ENCODE measurements at places on chromosomes 12 and 14.

DNA sequence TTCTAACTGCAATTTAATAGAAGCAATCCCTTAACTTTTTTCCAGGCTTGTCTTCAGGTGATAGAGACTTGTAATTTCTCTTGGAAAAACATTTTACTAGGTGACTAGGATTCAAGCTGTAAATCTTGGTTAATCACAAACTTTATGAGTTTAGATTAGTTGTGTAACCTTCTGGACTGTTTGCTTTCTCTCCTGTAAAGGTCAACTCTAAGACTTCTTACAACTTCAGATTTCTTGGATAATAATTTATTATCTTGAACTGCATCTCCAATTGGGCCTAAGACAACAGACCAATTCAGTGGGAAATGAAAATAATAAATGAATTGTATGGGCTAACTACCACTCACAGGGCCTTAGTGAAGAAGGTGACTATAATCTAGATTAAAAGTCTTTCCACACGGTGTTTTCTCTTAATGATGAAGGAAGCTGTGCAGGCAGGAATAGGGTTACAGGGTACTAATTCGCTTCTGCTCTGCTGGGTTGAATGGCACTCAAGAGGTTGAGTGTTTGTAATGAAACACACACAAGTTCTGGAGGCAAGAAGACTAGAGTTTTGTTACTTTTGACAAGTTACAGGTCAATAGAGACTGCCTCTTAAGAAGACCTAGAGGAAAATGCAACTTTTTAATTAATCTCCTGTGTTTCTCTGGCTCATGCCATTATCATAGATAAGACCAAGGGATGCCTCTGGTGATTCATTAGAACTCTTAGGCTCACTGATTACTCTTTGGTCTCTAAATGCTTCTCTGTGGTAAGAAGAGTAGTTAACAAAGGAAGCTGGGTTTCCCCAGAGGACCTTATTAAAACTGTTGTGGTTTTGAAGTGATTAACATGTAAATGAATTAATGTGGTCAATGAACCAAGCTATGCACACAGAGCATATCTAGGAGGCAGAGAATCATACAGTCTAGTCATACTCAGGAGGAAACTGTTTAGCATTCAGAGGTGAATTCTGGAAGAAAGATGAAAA is 30.0 kb upstream of the OR4E1 start:
- H3K4me1 ChIP-seq, result no peaks in the 10 kb centered on the region
- no peak overlapping the region for H3K27ac ChIP-seq
- peaks cover 32% of the 10 kb centered on the region for H3K27me3 ChIP-seq
- no peaks in the 10 kb centered on the region for H3K36me3 ChIP-seq
- no peak overlapping the region for H3K4me3 ChIP-seq
- no peak for DNase-seq

GRCh38 chr12:2893007-2893406 is 2.3 kb downstream of the TULP3 start:
- no peak overlapping the region for H3K4me3 ChIP-seq
- no peaks in the 10 kb centered on the region for H3K27me3 ChIP-seq
- DNase-seq, result no peak
- H3K4me1 ChIP-seq, result peaks cover 22% of the 10 kb centered on the region

GRCh38 chr14:104121142-104121541 is 17.2 kb upstream of the KIF26A start:
- peaks cover 1% of the 10 kb centered on the region for H3K36me3 ChIP-seq
- no peak for DNase-seq
- no peak overlapping the region for H3K4me3 ChIP-seq
- H3K27me3 ChIP-seq, result peaks cover 24% of the 10 kb centered on the region
- no peak overlapping the region for H3K27ac ChIP-seq
- H3K4me1 ChIP-seq, result peaks cover 4% of the 10 kb centered on the region

DNA sequence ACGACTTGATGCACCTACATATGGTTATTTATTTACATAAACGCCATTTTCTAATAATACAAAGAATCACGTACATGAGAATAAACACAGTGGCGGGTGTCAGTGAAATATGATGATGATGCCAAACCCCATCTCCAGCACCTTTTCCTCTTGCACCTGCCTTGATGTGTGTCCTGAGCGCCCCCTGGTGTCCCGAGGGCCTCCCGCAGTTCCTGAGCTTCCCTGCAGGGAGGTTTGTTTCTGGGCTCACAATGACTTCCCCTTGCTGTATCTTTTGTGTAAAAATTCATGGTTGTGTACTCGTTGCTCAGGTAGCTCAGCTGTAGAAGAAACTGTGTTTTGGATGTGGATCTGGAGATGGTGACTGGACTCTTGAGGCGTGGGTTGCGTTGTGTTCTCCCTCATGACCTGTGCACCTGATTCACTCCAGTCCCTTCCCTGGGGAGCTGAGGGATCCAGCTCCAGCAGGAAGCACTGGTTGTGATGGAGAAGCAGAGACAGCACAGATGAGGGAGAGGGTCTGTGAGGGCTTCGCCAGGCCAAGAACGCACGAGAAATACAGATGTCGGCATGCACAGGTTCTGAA is 1037.8 kb downstream of the TMEM121 start:
- peaks cover 14% of the 10 kb centered on the region for H3K27me3 ChIP-seq
- H3K27ac ChIP-seq, result peak overlapping the region; percentile 30
- no peak overlapping the region for H3K4me3 ChIP-seq
- peak; percentile 56 for DNase-seq
- H3K4me1 ChIP-seq, result peaks cover 3% of the 10 kb centered on the region

GRCh38 chr12:6540181-6540877 is 6.0 kb downstream of the GAPDH start:
- peaks cover 50% of the 10 kb centered on the region for H3K36me3 ChIP-seq
- H3K27ac ChIP-seq, result peak overlapping the region; percentile 74
- DNase-seq, result no peak
- peaks cover 46% of the 10 kb centered on the region for H3K4me1 ChIP-seq
- no peaks in the 10 kb centered on the region for H3K27me3 ChIP-seq

DNA sequence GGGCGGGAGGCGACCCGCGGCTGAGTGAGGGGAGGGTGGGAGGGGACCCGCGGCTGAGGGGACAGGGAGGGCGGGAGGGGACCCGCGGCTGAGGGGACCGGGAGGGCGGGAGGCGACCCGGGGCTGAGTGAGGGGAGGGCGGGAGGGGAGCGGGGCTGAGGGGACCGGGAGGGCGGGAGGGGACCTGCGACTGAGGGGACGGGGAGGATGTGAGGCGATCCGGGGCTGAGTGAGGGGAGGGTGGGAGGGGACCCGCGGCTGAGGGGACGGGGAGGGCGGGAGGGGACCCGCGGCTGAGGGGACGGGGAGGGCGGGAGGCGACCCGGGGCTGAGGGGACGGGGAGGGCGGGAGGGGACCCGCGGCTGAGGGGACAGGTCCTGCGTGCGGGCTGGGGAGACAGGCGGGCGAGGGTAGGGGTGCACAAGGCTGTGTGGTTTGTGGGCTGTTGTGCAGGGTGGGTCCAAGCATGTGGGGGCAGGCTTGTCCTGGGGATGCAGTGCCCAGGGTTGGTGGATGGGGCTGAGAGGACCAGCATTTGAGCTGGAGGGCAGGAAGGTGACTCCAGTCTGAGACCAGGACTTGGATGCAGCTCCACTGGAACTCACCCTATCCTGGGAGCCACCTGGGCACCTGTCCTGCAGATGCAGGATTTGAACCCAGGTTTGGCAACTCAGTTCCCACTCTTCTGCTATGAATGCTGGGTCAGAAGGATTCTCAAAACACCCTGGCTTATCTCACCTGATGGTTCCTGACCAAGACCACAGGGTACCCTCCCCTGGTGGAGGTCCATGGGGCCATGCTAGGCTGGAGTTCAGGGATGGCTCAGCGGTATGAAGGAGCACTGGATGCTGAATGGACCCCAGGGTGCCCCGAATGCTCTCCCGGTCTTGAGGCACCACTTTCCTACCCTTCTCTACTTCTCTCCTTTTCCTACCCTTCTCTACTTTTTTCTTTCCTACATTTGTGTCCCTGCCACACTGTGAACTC is 9.4 kb downstream of the PLD4 start:
- peak; percentile 24 for DNase-seq
- no peaks in the 10 kb centered on the region for H3K27me3 ChIP-seq
- peaks cover 23% of the 10 kb centered on the region for H3K36me3 ChIP-seq
- H3K4me3 ChIP-seq, result peak overlapping the region; percentile 60

GRCh38 chr12:77229640-77230442 is 164.5 kb upstream of the E2F7 start:
- peaks cover 2% of the 10 kb centered on the region for H3K27me3 ChIP-seq
- DNase-seq, result no peak
- H3K27ac ChIP-seq, result no peak overlapping the region
- H3K36me3 ChIP-seq, result no peaks in the 10 kb centered on the region
- no peaks in the 10 kb centered on the region for H3K4me1 ChIP-seq
- H3K4me3 ChIP-seq, result no peak overlapping the region

DNA sequence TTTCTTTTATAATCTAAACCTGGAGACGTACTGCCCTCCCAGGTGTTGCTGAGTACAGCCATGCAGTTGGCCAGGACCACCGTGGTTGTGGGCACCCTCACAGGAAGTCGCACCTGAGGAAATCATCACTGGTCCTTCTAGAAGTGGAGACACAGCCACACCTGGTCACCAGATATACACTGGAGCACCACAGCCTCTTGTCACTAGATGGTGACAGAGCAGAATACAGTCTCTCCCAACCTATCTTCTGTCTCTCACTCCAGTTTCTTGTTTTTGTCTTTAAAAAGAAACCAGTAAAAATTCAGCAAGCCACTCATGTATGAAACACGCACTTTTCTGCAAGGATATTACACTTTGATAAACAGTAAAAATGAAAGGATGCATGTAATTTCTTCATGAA is 43.1 kb upstream of the GPHB5 start:
- H3K27me3 ChIP-seq, result peaks cover under 1% of the 10 kb centered on the region
- no peak for DNase-seq
- H3K4me1 ChIP-seq, result no peaks in the 10 kb centered on the region
- no peak overlapping the region for H3K27ac ChIP-seq
- H3K4me3 ChIP-seq, result no peak overlapping the region

DNA sequence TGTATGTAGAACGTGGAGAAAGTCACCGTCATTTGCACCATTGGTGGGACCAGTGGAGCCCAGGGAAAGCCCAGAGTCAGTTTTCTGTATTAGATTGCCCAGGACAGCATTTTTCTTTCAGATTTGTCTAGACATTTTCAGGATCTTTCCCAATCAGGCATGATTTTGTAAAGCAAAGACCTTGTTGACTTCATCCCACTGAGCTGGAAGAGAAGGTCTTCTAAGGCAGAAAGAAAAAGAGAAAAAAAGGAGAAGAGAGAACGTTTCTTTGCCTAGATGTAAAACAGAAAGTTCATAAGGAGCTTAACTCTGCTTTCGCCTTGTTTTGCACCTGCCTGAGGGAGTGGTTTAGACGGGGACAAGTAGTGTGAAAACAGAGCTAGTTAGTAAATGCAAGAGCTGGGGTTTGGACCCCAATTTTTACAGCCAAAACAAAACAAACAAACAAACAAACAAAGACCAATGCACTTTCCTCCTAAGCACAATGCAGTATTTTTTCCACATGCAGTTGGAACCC is 273.1 kb downstream of the ZFP36L1 start:
- no peaks in the 10 kb centered on the region for H3K27me3 ChIP-seq
- no peak for DNase-seq
- peaks cover 59% of the 10 kb centered on the region for H3K4me1 ChIP-seq
- H3K27ac ChIP-seq, result peak overlapping the region; percentile 82
- H3K36me3 ChIP-seq, result no peaks in the 10 kb centered on the region

DNA sequence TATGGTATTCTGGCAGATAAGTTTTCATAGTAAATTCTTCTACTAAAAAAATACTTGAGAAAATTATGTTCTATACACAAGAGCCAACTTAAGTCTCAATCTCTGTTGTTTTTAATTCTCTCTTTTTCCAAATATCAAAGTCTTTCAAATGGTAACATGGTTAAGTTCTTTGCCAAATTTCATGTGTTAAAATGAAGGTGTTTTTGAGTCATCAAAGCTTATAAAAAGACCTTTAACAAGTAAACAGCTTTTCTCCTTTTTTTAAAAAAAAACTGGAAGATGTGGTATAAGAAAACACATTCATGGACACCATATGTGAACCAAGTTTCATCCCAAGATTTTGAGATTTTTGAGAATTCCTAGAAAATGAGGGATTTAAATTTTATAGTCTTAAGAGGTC is 111.3 kb downstream of the FOXG1 start:
- H3K4me3 ChIP-seq, result no peak overlapping the region
- H3K27me3 ChIP-seq, result no peaks in the 10 kb centered on the region
- DNase-seq, result no peak
- no peak overlapping the region for H3K27ac ChIP-seq
- H3K36me3 ChIP-seq, result no peaks in the 10 kb centered on the region
- no peaks in the 10 kb centered on the region for H3K4me1 ChIP-seq

DNA sequence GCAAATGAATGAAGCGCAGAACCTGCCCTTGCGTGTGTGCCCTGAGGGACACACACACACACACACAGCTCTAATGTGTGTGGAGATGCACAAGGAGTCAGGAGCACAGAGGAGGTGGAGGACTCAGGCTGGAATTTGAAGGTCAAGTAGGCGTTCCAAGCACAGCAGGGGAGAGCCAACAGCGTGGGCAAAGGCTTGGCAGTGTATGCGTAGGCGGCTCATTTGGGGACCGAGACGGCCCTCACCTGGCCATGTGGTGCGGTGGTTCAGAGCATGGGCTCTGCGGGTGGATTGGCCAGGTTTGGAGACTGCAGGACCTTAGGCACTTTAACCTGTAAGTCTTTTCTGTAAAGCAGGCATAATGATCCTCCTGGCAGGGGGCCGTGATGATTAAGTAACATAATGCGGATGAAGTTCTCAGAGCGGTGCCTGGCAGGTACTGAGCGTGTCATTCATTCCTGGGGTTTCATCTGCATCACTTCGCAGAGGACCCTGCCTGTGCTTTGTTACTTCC is 69.5 kb upstream of the SLC24A4 start:
- DNase-seq, result no peak
- H3K4me3 ChIP-seq, result no peak overlapping the region
- H3K36me3 ChIP-seq, result no peaks in the 10 kb centered on the region
- no peak overlapping the region for H3K27ac ChIP-seq
- peaks cover 55% of the 10 kb centered on the region for H3K27me3 ChIP-seq

DNA sequence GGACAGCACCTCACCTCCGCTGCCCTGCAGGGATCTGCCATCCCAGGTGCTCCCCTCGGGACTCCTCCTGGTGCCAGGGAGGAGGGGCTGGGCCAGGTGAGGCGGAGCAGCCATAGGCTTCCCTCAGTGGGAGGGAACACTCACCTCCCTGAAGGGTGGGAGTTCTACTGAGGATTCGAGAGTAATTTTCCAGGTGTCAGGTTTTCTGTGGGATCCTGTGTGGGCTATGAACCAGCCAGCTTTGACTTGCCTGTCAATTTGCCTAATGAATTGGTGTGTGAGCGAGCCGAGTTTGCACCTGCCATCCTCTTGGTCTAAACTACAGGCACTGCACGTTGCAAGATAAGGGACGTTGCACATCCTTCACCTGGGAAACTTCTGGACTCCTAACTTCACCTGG is 50.3 kb downstream of the NOC4L start:
- peaks cover 2% of the 10 kb centered on the region for H3K27me3 ChIP-seq
- H3K4me3 ChIP-seq, result no peak overlapping the region
- DNase-seq, result no peak
- peaks cover 12% of the 10 kb centered on the region for H3K4me1 ChIP-seq
- H3K36me3 ChIP-seq, result no peaks in the 10 kb centered on the region

- peaks cover 9% of the 10 kb centered on the region for H3K27me3 ChIP-seq
- H3K4me3 ChIP-seq, result no peak within 1 kb of the TSS
- H3K27ac ChIP-seq, result no peak within 1 kb of the TSS
- no peaks in the 10 kb centered on the region for H3K36me3 ChIP-seq
- no peak for DNase-seq
- no peaks in the 10 kb centered on the region for H3K4me1 ChIP-seq
Measured at GRCh38 chr14:23376482-23377197, at the start of gene CMTM5. CMTM5 (plus strand) TSS chr14:23377046; CDS start chr14:23377252, 206 bp downstream.
